CD4-positive, alpha-beta T cell (primary cell): ENCODE measurements at places on chromosomes 12 and 14. TPM values are rescaled to one million over a fixed set of nuclear protein-coding genes. Genes with fewer than 3 reads are reported as not detected.

DNA sequence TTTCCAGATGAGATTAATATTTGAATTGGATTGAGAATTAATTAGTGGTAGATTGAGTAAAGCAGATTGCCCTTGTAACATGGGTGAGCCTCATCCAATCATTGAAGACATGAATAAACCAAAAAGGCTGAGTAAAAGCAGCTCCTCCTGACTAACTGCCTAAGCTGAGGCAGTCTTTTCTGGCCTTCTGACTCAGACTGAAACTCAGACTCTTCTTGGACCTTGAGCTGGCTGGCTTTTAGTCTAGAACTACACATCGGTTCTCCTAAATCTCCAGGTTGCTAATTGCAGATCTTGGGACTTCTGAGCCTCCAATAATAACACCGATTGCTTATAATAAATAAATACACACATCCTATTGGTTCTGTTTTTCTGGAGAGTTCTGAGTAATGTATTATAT, 24.0 kb downstream of the FKBP11 start:
- DNase-seq = no peak

DNA sequence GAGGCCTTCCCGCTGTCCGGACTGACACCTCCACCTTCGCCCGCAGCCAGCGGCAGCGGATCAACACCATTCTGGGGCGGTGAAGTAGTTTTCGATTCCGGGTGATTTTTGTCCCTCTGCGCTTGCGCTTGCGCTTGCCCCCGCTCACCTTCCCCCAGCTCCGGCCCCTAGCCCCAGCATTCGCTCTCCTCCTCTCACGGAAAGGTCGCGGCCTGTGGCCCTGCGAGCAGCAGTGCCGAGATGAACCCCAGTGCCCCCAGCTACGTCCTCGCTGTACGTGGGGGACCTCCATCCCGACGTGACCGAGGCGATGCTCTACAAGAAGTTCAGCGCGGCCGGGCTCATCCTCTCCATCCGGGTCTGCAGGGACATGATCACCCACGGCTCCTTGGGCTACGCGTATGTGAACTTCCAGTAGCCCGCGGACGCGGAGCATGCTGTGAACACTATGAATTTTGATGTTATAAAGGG, 22.7 kb upstream of the SRGAP1 start:
- DNase-seq = no peak

GRCh38 chr12:130396667-130397066, 59.0 kb downstream of the PIWIL1 start:
- no peak for DNase-seq

GRCh38 chr12:111135293-111135832, 215.0 kb upstream of the MYL2 start:
- DNase-seq = no peak

ZFYVE21 gene
- 3.0 TPM for total RNA-seq
